ENCODE measurements at places on chromosomes 3 and 15.

- DNase-seq = no peak
Measured at GRCh38 chr3:18443665-18444594, 18.8 kb upstream of the SATB1 start.

DNA sequence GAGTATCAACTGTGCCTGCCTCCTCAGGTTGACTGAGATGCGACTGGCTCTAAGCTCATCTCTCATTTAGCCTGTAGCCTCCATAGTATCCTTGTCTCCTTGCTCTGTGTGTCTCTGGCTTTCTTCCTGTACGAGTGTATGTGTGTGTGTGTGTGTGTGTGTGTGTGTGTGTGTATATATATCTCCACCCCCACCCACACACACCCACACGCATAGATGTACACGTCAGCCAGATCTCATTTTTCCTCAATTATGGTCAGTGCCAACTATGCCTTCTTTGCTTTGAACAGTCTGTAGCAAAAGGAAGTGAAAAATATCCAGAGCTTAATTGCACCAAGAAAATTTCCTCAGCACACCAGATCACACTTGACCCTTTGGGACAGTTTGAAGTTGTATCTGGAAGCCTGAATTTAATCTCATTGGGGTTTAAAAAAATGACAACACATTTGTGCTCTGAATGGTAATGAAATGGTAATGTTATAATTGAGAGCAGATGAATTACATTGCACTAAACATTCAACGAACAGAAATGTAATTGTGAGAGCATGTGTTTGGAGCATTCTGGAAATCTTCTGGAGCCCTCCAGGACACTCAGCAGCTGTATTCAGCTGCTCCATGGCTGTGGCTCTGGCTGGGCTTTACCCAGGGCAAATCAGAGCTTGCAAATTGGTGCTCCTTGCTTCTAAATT lies 63.6 kb downstream of the RYR3 start:
- DNase-seq = no peak

DNA sequence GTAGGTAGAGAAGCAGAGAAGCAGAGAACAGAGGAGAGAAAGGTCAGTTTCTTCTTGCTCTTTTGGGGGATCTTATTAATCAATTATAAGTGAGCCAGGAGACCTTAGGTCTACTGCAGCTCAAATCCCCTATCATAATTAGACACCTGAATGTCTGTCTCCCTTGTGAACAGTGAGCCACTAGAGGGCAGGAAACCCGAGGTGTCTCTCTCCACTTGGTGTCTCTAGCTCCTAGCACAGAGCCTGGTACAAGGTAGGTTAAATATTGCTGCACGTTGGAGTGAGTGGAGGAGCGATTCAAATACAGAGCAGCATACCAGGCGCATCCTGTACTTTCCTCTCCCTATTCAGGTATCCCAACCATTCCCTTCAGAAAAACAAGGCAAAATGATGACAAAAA lies 2.0 kb upstream of the ST8SIA2 start:
- DNase-seq = no peak

GRCh38 chr15:58519516-58519915 lies 87.7 kb downstream of the LIPC start:
- no peak for DNase-seq

GRCh38 chr3:133935843-133936769 lies 40.4 kb upstream of the RAB6B start:
- DNase-seq = no peak
